ENCODE measurements at places on chromosomes 7 and 10. TPM values are rescaled to one million over a fixed set of nuclear protein-coding genes. Genes with fewer than 3 reads are reported as not detected.

The SPDYE2 gene
- total RNA-seq: not detected

The CXCL12 gene
- total RNA-seq: 75.3 TPM

The SPDYE1 gene
- not detected for total RNA-seq

The SEMA3A gene
- 81.9 TPM for total RNA-seq

The STAMBPL1 gene
- total RNA-seq: 55.2 TPM

The DGKI gene
- total RNA-seq: 22.3 TPM

The LSM5 gene
- total RNA-seq: 31.2 TPM
